Hindlimb muscle (tissue), 1 donor: ENCODE measurements at places on chromosomes 3 and 15.

DNA sequence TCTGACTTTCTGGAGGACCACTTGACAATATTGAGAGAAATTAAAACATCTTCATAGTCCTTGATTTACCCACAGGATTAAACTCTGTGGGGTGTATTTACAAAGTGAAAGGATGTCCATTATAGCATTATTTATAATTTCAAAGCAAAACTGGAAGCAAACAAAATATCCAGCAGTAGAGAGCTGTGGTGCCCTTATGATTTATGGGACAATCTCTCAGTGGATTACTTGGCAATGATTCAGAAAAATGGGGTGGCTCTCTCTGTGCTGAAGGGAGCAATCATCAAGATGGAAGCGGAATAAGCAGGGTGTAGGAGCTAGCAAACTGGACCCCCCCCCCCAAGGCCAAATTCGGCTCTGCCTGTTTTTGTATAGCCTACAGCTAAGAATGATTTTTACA, 9.0 kb downstream of the PPCDC start:
- DNase-seq, result no peak

GRCh38 chr3:190616637-190617036, 102.8 kb downstream of the IL1RAP start:
- no peak for DNase-seq

GRCh38 chr15:63560741-63561448, 36.3 kb upstream of the FBXL22 start:
- DNase-seq, result no peak

DNA sequence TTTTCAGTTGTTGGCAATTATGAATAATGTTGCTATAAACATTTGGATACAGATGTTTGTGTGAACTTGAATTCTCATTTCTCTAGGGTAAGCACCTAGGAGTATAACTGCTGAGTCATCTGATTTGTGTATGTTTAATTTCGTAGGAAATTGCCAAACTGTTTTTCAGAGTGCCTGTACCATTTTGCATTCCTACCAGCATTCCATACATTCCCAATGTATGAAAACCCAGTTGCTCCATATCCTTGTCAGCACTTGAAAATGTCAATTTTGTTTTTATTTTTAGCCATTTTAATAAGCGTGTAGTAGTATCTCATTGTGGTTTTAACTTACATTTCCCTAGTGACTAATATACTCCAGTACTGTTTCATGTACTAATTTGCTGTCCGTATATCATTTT, 98.5 kb upstream of the TSC22D2 start:
- no peak for DNase-seq

GRCh38 chr3:99407257-99407656, 231.1 kb upstream of the COL8A1 start:
- DNase-seq, result no peak

GRCh38 chr15:79657722-79658121, 225.6 kb downstream of the MINAR1 start:
- no peak for DNase-seq

DNA sequence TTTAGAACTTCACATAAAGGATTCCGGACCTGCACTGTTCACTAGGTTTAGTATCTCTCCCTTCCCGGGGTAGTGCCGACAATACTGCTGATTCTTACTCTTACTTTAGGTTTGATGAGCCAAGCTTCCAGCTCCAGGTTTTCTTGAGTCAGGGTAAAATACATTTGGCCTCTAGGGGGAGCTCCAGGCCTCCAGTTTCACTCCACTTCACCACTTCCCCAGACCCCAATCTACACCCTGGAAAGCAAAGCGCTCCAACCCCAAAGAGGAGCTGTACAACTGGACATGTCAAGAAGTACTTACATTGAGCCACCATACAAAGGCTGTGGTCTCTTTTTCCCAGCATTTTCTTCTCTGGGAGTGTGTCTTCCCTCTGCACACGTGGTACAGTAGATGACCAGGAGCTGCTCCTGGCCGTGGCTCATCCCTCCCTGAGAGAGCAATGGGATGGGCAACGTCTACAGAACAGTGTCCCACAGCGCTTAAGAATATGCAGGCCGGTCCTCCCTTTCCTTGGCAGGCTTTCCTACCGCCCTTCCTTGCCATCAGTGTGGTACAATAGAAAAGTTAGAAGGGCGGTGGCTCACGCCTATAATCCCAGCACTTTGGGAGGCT, 93.9 kb upstream of the CCDC80 start:
- peak; percentile 42 for DNase-seq

DNA sequence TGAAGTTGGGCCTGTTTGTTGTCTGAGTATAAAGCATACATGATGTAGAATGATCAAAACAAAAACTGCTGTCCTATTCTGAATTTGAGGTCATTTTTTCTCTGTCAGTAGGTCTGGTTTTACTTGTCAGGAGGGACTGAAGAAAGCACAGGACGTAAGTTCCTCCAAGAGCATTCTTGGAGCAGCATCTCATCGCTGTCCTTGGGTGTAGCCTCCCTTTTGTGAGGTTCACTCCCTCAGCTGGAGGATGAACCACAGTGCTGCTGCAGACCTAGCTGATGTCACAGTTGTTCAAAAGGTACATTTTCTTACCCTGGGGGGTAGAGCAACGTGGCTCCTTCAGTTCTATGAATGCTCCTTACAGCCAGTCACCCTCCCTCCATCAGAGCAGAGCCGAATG, 490.0 kb upstream of the TBL1XR1 start:
- no peak for DNase-seq

DNA sequence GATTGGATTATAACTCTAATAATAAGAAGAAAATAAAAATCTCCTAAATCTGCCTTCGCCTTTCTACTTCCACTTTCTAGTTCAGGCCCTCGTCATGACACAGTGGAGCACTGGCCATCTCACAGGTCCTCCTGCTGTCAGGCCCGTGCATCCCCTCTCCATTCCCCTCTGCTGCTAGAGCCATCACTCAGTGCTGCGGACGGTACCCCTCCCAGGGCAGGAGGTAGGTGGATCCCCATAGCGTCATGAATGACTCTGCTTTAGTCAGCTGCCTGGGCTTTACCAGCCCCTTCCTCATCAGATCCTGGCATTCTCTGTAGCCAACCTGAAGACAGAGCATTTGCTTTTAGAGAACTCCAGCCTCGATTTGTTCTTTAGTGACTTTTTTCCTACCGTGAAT, 12.0 kb upstream of the PPP1R2 start:
- DNase-seq, result no peak

- peak; percentile 13 for DNase-seq
Measured at GRCh38 chr3:38084334-38085310, 45.6 kb downstream of the DLEC1 start.

GRCh38 chr3:148911592-148911991, 46.5 kb downstream of the CPA3 start:
- no peak for DNase-seq

DNA sequence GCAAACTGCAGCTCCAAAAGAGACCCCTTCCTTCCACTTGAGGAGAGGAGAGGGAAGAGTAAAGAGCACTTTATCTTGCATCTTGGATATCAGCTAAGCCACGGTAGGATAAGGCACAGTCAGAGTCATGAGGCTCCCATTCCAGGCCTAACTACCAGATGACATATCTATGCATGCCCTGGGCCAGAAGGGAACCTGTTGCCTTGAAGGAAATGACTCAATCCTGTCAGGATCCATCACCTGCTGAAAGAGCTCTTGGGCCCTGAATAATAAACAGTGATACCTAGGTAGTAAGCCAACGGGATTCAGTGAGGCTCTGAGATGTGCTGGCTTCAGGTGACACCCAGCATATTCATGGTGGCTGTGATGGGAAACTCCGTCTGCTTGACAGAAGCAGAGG, 118.5 kb upstream of the EPHA3 start:
- DNase-seq, result no peak

DNA sequence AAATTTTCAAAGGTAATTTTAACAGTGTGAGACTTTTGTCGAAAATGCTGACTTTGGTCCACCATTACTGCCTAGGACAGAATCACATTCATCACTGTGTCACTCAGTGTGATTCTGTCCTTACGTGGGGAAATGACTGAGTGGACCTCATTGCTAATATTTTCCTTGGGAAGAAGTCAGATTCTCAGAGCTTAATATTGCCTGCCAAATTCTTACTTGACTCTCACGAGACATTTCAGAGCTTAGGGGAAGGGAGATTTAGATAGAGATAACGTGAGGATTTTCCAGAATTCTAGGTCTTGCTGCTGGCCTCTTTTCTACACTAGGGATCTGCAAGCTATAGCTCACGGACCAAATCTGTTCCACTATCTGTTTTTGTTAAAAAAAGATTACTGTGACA, 270.4 kb downstream of the SUCLG2 start:
- DNase-seq, result no peak

- no peak for DNase-seq
Measured at GRCh38 chr15:62976301-62976881, 66.2 kb upstream of the TPM1 start.

GRCh38 chr15:67594770-67595169, 52.3 kb downstream of the MAP2K5 start:
- DNase-seq, result no peak

- DNase-seq, result no peak
Measured at GRCh38 chr3:152452318-152452717, 183.6 kb downstream of the MBNL1 start.

DNA sequence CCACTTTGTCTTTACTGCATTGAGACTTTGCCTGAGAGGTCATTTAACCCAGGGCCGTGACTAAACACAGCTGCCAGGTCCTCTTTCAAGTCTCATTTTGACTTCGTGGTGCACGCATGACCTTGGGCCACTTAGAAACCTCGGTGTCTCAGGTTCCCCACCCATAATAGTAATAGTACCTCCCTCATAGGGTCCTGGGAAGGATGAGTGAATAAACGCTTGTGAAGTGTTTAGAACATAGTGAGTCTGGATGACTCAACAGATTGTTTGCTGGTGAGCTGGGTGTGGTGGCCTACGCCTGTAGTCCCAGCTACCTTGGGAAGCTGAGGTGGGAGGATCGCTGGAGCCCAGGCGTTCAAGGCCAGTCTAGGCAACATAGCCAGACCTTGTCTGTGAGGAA, 56.3 kb downstream of the BDH1 start:
- DNase-seq, result no peak

- no peak for DNase-seq
Measured at GRCh38 chr3:184512621-184513020, 49.0 kb upstream of the EPHB3 start.

GRCh38 chr15:78671626-78672211, 30.7 kb upstream of the CHRNB4 start:
- peak; percentile 48 for DNase-seq

DNA sequence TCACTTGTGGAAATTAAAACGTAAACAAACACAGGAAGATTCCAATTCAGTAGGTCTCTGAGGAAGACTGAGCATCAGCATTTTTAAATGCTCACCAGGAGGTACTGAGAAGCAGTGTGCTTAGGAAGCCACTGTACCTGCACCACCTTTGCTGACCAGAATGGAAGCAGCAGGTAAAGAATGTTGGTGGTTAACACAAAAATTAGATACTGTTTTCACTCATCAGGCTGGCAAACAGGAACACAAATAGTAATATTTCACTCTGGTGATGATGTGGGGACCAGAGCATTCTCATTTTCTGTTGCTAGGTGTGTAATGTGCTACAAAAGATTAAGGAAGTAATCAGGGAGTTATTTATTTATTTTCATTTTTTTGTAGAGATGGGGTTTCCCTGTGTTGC, 29.9 kb upstream of the GHSR start:
- DNase-seq, result no peak

GRCh38 chr3:141793476-141794260, 30.5 kb downstream of the GRK7 start:
- DNase-seq, result no peak

- DNase-seq, result peak; percentile 19
Measured at GRCh38 chr15:82647045-82647834, at the start of gene CPEB1. TSS of gene CPEB1 (minus strand) at chr15:82647363. CDS start at chr15:82628459, 18,904 bp downstream.

DNA sequence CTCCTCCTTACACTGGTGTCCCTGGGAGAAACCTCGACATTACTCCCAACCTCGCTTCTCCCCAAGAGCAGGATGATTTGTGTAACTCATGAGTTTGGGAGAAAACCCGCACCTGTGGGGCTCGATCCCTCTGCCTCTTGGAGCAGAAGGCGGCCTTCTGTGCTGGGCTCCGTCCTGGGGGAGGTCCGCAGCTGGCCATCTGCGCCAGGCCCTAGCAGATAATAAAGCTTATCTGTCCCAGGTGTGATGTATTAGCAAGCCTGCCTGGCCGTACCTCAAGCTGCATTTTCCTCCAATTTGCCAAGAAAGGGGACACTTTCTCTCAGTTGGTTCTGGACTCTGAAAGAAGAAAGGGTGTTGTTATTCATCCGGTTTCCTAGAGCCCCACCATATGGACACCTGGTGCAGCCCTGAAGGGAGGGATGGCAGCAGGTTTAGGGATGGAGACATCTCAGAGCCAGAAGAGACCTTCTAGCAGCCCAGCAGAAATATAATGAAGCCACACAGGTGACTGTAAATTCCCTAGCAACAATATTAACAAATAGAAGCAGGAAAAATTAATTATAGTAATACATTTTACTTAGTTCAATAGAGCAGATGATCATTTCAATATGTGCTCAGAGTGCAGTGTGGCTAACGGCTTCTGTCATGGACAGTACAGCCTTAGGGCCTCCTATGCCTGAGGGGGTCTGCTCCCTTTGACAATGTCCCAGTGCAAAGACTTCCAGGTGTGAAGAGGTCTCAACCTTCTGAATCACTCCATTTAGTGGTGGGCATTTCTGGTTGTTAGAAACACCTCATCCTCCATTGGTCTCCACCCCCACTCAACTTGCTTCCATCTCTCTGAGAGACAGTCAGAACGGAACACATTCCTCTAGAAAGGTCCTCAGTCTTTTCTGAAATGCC, 94.8 kb downstream of the CPN2 start:
- no peak for DNase-seq

DNA sequence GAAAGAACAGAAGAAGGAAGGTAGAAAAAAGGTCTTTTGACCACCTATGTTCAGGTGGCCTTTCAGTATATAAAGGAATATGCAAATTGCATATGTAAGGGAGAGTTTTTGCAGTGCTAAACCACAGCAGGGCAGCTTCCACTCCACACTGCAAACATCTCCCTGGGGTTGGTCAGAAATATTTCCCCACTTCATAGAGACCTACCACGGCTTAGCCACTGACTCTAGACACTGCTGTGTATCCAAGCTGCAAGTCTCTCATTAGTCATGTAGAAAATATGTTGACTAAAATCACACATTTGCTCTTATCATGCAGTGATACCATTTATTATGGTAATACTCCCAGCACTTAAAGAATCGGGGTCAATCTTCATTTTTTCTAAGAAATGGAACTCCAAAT, 214.9 kb upstream of the NR2F2 start:
- no peak for DNase-seq

DNA sequence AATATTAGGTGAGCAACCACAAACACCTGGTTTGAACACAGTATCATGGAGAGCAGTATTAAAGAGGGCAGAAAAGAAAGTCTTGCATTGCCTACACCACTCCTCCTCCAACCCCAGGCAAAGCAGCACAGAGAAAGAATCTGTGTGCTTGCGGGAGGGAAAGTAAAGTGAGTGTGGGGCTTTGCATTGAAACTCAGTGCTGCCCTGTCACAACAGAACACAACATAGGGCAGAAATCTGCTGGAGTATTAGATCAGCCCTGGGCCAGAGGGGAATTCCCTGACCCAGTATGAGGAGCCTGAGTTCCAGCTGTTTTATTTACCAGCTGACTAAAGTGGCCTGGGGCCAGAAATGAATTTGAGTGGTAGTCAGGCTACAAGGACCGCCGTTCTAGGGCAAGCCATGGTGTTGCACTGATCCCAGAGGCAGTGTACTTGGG, 75.5 kb downstream of the SPATA16 start:
- DNase-seq, result peak; percentile 26
